NCI-H1417 treated with DMSO at 0.1 percent for 48 hours (cell line): ENCODE measurements at places on chromosomes 1 and 21.

DNA sequence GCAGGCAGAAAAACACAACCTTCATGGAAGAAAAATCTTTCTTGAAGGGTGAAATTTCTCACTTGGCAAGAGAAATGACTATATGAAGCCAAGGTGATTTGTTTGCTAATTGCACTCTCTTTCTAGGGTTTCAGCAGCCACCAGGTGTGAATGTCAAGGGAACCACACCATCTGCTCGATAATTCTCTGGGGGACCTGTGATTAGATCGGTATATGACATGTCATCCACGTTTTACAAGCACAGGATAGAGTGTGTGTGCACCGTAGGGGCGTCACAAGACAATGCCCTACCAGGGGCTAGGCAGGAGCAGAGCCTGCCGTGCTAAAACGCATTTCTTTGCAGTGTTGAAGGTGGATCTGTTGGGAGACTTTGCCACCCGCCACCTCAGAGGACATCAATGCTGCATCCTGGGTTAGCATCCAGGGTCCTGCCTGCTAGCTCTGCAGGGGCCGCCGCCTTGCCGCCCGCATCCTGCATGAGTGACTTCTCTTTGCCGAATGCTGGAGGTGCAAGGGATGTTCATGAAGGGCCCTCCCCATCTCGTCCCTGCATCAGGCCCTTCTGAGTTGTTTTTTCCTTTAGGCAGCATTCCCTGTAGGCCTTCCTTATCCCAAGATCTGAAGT, 37.8 kb upstream of the CCSAP start:
- DNase-seq = no peak

- DNase-seq = no peak
These were observed 3.9 kb downstream of the PKLR start for GRCh38 chr1:155297384-155297783.

- DNase-seq = no peak
These were observed 5.7 kb upstream of the LGR6 start for GRCh38 chr1:202187697-202188407.

GRCh38 chr1:225532240-225532944, 104.6 kb upstream of the LBR start:
- DNase-seq = peak; percentile 53

GRCh38 chr1:61426254-61426653, 298.7 kb downstream of the TM2D1 start:
- DNase-seq = no peak

DNA sequence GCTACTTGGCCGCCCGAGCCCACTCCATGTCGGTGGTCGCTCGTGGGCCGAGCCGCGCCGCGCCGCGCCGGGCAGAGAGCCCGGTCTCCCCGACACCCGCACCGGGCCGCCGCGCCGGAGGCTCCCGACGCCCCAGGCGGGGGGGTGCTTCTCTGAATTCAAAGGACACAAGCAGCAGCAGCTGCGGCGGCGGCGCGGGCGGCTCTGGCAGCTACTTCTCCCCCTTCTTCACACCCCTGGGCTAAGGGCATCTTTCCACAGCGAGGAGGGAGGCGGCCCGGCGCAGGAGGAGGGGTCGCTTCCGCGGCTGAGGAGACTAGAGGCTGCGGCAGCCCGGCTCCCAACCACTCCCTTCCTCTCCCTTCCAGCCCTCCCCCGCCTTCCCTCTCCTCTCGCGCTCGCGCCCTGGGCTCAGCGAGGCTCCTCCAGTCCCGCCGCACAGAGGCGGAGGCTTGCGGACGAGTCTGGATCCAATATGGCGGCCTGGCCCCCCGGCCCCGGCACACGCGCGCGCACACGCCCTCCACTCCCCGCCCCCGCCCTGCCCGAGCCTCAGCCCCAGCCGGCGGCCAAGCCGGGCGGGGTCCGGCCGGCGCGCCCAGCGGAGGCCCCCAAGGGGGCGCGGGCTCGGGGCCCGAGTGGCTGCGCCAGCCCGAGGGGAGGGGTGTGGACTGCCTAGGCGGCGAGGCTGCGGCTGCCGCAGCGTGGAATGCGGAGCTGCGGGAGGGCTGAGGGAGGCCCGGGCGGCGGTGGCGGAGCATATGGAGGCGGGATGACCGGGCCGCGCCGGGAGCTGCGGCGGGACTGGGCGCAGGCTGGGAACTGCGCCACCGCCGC, at the start of gene CDC42BPA:
Gene CDC42BPA, minus strand, starts transcription at position 477 of the 837 bp plus-strand sequence. CDS start 1,310 bp downstream, outside the sequence.
- DNase-seq = no peak

- no peak for DNase-seq
These were observed 36.6 kb downstream of the LUZP1 start for GRCh38 chr1:23132033-23132432.

GRCh38 chr1:12460121-12460520, 157.9 kb downstream of the DHRS3 start:
- no peak for DNase-seq

- DNase-seq = no peak
These were observed 17.6 kb upstream of the CCSAP start for GRCh38 chr1:229360420-229360819.

DNA sequence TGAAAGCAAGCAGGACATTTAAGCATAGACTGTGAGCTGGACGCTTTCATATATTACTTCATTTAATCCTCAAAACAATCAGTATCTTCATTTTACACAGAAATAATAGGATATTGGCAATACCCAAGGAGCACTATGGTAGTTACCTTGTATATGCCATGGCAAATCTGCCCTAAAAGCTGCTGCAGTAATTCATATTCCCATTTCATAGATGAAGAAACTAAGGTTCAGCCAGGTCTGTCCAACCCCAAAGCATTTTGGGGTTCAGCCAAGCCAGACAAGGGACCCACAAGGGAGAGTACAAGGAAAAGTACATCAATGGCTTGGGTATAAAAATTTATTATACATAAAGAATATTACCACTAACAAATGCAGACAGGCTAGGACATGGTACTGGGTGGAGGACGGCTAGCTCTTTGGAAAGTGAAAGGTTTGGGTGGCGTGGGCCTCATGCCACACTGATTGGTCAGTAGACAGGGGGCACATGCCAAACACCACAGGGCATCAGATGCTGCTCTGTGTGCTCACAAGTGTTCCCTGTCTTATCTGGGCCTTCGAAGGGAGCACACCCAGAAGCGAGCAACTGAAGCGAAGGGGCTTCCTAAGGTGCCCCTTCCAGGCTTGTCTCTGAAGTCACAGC, 23.9 kb upstream of the PTAFR start:
- no peak for DNase-seq

GRCh38 chr1:22854688-22855565, 117.7 kb downstream of the LACTBL1 start:
- no peak for DNase-seq
